NCI-H69 (cell line): ENCODE measurements at places on chromosomes 5 and 9.

DNA sequence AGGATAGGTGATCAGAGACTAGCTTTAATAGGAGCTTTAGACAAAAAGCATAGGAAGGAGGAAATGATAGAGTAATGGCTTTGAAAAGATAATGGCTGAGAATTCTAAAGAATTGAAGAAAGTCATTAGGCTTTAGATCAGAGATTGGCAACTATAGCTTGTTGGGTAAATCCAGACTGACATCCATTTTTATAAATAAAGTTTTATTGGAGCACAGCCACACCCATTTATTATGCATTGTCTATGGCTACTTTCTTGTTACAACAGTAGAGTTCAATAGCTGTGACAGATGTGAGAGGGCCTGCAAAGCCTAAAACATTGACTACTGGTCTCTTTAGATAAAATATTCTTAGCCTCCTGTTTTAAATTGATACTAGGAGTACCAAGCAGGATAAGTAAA lies 40.7 kb upstream of the FYB1 start:
- no peak for DNase-seq

DNA sequence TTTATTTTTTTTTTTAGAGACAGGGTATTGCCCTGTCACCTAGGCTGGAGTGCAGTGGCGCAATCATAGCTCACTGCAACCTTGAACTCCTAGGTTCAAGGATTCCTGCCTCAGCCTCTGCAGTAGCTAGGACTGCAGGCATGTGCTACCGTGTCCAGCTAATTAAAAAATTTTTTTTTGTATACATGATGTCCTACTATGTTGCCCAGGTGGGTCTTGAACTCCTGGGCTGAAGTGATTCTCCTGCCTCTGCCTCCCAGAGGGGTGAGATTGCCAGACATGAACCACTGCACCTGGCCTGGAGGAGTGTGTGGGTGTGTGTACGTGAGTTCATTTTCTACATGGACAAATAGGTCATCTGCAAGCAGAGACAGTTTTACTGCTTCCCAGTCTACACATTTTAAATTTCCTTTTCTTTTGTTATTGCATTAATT lies 33.8 kb downstream of the JMY start:
- DNase-seq = peak; percentile 23

- no peak for DNase-seq
Observed at GRCh38 chr9:124346347-124347163, 68.7 kb downstream of the PSMB7 start.

DNA sequence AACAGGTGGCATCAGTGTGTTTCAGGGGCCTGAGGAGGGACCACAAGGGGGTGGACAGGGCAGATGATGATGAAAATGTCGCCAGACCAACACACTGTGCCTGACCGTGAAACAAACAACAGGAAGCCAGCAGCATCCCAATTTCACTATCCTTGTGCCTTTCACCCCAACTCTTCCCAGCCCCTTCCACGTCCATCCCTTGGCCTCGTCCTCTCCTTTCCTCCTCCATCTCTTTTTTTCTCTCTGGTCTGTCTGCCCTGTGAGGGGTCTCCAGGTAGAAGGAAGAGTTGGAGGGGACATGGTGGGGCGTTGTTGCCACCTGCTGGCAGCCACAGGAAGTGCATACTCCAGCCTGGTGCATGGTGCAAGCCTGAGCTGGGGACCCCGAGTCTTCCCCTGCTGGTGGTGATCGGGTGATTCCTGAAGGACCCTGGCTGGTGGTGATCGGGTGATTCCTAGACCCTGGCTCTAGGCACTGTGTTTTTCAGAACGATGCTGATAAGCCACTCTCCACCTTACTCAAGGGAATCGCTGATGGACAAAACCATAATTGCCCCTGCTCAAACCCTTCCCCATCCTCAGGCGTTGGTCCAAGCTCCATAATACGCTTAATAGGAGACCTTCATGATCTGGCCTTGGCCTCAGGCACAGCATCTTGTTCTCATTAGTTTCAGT lies 21.7 kb upstream of the NSD1 start:
- DNase-seq = peak; percentile 74

- DNase-seq = peak; percentile 82
Observed at GRCh38 chr5:147869112-147869511, 9.4 kb upstream of the SCGB3A2 start.

DNA sequence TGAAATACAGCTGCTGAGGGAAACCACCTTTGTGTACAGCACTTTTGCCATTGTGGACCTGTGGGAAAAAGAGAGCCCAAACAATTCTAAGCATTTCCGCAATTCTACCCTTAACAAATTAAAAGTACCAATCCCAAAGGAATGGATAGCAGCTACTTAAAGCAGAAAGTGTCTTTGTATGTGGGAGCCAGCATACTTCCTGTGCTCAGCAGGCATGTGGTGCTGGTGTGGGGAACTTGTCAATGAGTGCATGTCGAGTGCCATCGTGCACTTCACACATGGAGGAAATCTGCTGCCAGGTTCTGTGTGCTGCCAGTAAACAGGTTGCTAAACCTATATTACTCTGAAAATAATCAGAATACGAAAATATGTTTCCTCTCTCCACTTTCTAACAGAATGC lies 399.0 kb downstream of the LRRC70 start:
- peak; percentile 24 for DNase-seq

- peak; percentile 49 for DNase-seq
Observed at GRCh38 chr9:36874921-36875320, 159.1 kb downstream of the PAX5 start.

DNA sequence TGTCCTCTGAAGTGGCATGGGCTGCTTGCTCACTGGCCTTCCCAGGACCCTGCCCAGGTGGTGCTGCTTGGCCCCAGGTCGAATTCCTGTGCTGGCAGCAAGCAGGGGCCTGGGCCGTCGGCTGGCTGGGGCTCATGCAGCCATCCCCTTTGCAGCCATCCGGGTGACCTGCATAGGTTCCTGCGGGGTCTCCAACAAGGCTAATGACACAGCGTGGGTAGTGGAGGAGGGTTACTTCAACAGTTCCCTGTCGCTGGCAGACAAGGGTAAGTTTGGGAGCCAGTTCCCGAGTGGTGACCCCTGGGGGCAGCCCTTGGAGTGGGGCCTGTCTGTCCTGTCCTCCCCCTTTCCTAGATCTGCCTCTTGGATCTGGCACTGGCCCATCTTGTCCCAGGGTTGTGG lies 6.1 kb upstream of the EHMT1 start:
- no peak for DNase-seq

GRCh38 chr9:132412089-132412488 lies 2.1 kb downstream of the CFAP77 start:
- peak; percentile 69 for DNase-seq
